ENCODE measurements at places on chromosomes 1 and 21. TPM values are rescaled to one million over a fixed set of nuclear protein-coding genes. Genes with fewer than 3 reads are reported as not detected.

The SAMD11 gene
- total RNA-seq: 232 TPM

The FYB2 gene
- total RNA-seq: not detected

The PROX1 gene
- total RNA-seq: 0.25 TPM

- DNase-seq: no peak
Observed at GRCh38 chr1:38334930-38335592, 288.5 kb upstream of the POU3F1 start.

DNA sequence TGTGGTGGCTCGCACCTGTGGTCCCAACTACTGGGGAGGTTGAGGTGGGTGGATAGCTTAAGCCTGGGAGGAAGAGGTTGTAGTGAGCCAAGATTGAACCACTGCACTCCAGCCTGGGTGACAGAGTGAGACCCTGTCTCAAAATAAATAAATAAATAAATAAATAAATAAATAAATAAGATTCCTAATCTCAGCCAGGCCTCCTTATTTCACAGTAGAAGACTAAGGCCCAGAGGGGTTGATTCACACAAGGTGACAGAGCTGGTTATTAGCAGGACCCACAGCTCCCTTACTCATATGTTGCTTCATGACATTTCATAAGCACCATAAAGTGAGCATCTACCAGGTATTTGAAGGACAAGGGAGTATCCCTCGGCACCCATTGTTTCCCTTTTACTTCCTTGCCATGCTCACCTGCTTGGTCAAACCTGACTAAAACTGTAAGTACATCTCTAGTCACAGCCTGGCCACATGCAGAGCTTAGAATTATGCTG lies 32.7 kb downstream of the ALG14 start:
- no peak for DNase-seq

GRCh38 chr1:166167572-166167925 lies 748 bp upstream of the FAM78B start:
- DNase-seq: no peak

DNA sequence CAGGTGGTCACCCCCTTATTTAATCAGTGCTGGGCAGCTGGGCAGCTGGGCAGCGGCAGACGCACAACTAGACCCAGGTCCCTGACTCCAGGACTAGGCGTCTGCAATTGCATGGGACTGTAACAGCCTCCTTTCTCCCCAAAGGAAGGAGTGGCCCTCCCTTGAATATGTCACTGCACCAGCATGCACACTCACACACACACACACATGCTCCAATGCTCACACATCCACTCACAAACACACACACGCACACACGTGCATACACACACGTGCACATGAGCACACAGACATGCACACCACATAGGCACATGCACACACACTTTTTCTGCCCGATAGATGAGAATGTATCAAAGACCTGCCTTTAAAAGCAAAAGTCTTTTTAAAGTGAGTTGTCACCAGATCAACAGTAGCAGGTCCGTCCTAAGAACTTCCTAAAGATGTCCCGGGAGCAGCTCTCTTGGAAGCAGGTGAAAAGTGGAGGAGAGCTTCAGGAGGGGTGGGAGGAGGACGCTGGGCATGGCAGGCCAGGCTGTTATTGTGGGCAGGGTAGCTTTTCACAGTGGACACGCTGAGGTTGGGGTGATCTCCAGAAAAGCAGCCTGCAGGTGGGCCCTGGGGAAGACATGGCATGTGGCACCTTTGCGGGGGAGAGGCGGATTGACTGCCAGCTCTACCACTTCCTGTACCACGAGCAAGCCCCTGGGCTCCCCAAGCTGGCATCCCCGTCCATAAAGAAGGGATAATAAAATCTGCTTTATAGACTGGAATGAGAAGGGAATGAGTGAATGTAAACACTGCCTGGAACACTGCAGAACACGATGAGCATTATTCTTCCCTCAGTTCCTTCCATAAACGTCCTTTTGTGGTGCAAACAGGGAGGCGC lies 1.7 kb downstream of the PDE9A start:
- DNase-seq: no peak

GRCh38 chr1:188027613-188028012 lies 1198.9 kb downstream of the PLA2G4A start:
- DNase-seq: peak; percentile 73

Measured in SJSA1 (cell line).